ENCODE measurements at places on chromosomes 4 and X.

- no peak for DNase-seq
Measured at GRCh38 chr4:22721204-22721603, 28.5 kb downstream of the GBA3 start.

DNA sequence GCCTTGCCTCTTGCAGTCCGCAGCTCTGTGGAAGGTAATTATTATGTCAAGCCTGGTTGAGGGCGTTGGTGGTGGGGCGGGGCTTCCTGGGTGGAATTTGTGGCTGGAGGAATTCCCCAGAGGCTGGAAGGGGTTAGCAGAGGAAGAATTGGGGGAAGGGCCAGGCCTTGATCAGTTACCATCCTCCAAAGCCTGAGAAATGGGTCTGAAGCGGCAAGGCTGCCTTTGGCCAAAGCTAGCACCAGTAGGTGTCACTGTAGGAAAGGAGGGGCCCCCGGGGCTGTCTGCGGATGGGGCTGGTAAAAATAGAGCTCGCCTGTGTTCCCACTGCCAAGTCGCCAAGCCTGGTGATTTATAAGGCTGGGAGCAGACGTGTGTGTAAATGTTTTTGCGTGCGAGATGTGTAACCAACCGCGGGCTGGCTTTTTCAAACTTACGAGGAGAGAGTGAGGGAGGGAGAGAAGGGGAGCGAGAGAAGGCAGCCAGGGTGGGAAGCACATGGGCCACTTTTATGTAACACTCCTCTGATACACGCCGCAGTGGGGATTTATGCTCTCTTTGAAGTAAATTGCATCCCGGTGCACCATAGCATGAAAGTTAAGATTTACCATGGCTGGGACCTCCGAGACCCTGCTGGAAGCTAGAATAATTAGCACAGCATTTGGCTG is 367.0 kb downstream of the BCOR start:
- DNase-seq, result peak; percentile 90

DNA sequence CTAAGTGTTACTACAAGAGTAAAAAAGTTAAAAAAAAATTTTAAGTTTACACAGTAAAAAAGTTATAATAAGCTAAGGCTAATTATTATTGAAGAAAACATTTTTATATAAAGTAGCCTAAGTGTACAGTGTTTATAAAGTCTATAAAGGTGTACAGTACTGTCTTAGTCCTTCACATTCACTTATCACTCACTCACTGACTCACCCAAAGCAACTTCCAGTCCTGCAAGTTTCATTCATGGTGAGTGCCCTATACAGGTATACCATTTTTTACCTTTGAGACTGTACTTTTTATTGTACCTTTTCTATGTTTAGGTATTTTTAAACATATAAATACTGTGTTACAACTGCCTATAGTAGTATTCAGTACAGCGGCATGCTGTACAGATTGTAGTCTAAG is 74.2 kb downstream of the TMEM165 start:
- DNase-seq, result no peak

DNA sequence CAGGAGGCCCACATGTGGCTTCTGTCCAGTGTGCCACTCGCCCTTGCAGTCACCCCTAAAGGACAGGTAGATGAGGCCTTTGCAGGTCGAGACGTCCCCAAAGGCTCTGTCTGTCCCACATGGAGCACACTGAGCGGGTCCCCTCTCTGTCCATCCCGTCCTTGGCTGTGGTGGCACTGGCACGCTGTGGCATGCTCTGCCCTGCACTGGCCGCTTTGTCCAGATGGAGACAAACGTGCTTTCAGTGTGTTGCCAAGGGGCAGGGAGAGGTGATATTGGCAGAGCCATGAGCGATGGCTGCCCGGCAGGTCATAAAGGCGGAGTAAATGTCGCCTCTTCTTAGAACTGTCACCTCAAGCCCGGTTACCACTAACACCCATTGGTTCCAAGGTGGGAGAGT is 86.9 kb upstream of the CLDN34 start:
- DNase-seq, result no peak

DNA sequence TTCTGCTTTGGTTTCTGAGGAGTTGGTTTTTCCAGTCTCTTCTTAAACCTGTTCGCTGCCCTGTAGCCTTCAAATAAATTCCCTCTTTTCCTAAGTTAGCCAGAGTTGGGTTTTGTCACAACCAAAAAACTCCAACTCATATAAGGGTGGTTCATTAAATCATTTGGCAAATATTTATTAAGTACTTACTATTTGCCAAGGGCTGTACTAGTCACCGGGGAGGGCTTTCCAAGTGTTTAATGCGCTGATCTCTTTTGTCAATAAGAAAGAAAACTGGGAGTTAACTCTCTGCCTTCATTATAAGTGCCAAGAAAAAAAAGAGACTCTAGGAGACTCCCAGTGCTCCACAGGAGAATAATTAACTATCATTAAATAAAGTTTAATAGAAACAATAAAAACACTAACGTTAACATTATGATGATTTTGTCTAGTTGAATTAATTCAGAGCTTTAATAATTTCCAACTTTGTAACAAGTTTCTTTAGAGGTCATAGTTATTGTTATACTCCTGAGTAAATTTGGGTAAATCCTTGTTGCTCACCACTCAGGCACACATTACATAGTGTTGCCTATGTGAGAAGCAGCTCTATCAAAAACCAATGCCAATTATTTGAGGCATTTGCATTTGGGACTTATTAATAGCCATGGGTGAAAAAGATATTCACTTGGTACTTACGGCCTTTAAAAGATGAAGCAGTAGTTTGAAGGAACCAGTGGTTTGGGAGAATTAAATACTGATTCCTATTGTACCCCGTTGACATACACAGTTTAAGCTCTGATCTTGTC is 122.5 kb upstream of the TEX13D start:
- no peak for DNase-seq

GRCh38 chr4:52687696-52688095 is 28.6 kb upstream of the USP46 start:
- no peak for DNase-seq
